ENCODE measurements at places on chromosomes 11 and 22.

DNA sequence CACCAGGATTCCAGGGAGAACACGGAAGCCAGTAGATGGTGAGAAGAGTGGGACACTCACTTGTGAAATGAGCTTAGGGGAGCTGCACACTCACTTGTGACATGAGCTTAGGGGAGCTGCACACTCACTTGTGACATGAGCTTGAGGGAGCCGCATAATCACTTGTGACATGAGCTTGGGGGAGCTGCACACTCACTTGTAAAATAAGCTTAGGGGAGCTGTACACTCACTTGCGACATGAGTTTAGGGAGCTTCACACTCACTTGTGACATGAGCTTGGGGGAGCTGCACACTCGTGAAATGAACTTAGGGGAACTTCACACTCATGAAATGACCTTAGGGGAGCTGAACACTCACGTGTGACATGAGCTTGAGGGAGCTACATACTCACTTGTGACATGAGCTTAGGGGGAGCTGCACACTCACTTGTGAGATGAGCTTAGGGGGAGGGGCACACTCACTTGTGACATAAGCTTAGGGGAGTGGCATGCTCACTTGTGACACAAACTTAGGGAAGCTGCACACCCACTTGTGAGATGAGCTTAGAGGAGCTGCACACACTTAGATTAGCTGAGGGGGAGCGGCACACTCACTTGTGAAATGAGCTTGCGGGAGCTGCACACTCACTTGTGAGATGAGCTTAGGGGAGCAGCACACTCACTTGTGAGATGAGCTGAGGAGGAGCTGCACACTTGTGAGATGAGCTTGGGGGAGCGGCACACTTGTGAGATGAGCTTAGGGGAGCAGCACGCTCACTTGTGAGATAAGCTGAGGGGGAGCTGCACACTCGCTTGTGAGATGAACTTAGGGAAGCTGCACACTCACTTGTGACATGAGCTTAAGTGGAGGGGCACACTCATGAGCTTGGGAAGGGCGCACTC, 59.0 kb downstream of the NCAPD3 start:
- no peak for DNase-seq

DNA sequence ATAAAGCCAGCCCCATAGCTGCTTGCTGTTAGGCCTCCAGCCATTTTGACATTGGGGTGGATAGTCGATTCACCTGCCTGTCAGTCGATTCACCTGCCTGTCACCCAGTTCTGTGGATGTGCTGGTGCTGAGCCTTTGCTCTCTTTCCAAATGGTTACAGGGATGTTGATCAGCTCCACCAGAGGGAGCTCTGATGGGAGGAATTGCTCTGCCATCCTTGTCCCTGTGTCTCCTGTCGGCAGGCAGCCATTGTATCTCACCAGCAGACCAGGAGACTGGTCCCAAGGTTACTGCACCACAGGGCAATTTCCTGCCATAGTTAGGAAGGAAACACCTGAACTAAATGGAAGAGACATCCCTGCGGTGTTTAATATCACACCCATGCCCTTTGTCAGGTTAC, 6.1 kb downstream of the MPEG1 start:
- peak; percentile 68 for DNase-seq

GRCh38 chr11:60485987-60486386, 6.6 kb upstream of the MS4A12 start:
- DNase-seq, result peak; percentile 69

DNA sequence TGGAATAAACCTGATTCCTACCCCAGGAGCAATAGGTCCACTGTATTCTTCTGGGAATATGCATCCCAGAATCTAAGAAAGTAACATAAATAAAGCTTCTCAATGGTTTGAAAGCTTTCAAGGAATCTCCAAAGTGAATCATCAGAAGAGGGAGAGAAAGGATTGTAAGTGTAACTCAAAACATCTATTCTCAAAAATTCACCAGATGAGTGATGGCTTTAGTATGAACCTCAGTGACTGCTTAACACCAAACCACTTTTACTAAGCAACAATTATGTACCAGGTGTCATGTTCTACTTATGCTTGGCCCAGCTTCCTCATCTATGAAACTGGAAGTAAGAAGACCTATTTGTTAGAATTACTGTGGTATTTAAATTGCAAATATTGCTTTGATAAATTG, 7.4 kb downstream of the RAB38 start:
- no peak for DNase-seq

Measured in A673 (cell line).